ENCODE measurements at places on chromosomes 16 and 17. TPM values are rescaled to one million over a fixed set of nuclear protein-coding genes. Genes with fewer than 3 reads are reported as not detected.

DNA sequence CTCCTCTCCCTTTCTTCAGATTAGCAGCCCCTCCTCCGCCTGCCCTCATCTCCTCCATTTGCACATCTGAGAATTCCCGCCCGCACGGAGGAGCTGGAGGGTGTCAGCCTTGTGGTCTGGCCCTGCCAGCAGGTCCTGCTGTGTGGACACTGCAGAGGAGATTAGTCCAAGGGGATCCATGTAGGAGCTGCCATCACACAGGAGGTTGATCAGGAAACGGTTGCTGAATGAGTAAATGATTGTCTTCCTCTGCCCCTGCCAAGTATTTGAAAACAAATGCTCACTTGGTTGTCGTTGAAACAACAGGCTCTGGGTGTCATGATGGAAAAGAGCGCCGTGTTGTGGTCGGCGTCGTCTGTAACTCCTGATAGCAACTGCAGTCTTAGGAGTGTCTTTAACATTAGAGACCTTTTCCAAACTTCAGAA is 63.8 kb upstream of the CHMP6 start:
- no peak for DNase-seq

DNA sequence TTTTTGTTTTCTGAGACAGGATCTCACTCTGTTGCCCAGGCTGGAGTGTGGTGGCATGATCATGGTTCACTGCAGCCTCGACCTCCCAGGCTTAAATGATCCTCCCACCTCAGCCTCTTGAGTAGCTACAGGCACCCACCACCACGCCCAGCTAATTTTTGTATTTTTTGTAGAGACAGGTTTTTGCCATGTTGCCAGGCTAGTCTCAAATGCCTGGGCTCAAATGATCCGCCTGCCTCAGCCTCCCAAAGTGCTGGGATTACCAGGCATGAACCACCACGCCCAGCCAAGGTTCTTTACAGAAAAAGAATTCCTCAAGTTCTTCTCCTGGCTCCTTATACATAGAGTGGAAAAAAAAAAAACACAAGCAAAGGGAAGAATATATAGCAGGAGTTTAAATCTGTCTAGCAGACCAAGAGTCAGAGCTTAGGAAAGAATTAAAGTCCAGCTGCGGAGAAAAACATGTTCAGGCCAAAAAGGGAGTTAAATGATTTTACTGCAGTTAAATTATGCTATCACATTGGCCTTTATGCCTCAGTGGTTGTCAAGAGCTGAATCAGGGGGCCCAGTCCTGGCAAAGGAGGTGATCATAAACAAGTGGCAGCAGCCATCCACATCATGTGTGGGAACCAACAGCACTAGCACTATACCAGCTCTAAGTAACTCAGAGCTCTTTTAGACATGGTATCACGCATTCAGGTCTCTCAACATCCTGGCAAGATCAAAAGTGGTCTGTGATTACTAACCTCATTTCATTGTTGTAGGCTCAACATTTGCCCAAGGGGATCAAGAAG is 39.3 kb downstream of the LIG3 start:
- DNase-seq, result no peak

The FKBP10 gene
- 40.8 TPM for total RNA-seq

GRCh38 chr17:31453896-31454295 is 62.4 kb downstream of the RAB11FIP4 start:
- DNase-seq, result no peak

The KRT31 gene
- not detected for total RNA-seq

Measured in renal cortical epithelial cell (primary cell).